ENCODE measurements at places on chromosomes 5 and 9.

DNA sequence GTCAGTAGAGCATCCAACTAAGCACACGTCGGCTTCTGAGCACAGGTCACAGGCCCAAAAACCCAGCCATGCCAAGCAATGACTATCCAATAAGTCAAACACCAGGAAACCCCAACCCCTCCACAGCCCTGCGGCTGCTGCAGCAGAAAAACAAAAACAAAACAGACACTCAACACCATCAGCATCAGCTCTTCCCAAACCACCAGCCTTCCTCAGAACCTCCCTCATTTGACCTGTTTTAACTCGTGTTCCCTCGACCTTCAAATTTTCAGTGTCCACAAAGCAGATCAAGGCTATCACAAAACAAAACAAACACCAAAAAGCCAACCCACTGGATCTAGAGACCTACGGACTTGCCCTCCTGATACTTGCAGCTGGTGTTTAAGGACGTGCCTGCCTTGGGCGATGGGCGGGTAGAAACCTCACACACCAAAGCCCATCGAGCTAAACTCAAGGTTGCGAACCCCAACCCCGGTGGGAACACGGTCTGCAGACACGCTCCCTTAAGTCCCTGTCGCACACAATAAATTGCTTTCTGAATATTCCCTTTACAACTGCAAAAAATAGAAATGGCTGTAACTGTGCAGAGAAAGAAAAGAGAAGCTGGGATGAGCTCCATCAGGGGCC lies 247.1 kb upstream of the ANKRD55 start:
- DNase-seq, result no peak

GRCh38 chr5:33232731-33233505 lies 207.8 kb upstream of the TARS1 start:
- no peak for DNase-seq

DNA sequence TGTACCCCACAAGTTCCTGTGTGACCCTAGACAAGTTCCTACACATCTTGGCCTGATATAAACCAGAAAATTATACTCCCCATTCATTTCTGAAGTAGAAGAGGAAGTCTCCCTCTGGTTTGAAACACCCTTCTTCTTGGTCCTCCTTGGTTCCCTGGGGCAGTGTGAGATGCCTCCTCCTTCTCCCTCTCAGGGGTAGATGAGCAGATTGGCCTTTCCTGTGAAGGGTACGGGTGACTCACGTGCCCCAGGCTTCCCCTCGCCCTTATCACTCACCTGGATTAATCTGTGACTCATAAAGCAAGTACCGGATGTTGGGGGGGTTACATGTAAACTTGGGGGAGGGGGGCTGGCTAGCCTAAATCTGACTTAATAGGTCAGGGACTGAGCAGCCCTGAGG lies 11.1 kb upstream of the AQP3 start:
- DNase-seq, result no peak

DNA sequence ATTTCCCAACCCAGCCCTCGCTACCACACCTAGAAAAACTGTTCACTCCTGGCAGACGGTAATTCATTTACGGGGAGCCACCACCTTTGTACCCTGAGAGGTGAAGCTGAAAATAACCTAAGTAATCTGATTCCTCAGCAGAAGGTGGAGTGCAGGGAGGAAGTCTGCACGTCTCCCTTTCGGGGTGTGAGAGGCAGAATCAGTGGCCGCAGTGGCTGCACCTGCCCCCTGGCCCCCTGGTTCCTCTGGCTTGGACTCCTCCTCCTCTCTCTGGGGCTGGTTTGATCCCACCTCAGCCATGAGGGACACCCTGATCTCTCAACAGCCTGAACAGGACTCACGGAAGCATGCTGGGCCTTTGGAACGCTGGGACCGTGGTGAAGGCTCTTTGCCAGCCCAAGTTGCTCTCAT lies 10.5 kb downstream of the TMEM174 start:
- no peak for DNase-seq

GRCh38 chr9:134419684-134420076 lies 93.4 kb downstream of the RXRA start:
- DNase-seq, result peak; percentile 39

- no peak for DNase-seq
These were observed 117.8 kb upstream of the MINAR2 start for GRCh38 chr5:129630101-129630500.

GRCh38 chr9:81804306-81804705 lies 115.0 kb upstream of the TLE1 start:
- no peak for DNase-seq

DNA sequence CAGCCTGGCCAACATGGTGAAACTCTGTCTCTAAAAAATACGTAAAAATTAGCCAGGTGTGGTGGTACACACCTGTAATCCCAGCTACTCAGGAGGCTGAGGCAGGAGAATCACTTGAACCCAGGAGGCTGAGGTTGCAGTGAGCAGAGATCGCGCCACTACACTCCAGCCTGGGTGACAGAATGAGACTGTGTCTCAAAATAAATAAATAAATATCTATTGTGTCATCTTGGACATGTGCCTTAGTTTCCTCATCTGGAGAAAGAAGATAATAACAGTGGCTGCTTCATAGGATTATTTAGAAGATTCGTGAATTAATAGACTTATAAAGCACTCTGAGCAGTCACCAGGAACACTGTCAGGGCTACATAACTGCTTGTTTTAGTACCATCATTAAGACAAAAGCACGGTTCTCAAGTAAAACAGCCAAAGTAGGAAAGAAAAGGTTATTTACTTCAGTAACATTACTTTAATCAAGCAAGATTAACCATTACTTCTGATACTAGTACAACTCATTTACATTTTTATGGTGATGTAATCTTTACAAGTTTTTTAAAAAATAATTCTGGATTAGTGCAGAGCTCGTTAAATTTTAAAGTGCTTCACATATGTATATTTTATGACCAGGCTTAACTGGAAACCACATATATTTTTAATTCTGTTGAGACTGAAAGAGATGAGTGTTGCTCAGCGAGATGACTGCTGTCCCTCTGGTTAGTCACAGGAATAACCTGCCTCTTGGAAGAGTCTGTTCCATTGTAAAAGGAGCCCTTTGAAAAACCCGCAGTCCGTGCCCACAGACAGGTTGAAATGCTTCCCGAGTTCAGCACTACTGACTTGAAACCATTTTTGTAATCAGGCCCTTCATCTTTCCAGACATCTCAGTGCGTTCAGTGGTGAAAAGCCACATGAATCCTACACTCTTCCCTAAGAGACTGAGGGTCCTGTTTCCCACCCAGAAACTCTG lies 36.7 kb downstream of the ANKH start:
- no peak for DNase-seq

DNA sequence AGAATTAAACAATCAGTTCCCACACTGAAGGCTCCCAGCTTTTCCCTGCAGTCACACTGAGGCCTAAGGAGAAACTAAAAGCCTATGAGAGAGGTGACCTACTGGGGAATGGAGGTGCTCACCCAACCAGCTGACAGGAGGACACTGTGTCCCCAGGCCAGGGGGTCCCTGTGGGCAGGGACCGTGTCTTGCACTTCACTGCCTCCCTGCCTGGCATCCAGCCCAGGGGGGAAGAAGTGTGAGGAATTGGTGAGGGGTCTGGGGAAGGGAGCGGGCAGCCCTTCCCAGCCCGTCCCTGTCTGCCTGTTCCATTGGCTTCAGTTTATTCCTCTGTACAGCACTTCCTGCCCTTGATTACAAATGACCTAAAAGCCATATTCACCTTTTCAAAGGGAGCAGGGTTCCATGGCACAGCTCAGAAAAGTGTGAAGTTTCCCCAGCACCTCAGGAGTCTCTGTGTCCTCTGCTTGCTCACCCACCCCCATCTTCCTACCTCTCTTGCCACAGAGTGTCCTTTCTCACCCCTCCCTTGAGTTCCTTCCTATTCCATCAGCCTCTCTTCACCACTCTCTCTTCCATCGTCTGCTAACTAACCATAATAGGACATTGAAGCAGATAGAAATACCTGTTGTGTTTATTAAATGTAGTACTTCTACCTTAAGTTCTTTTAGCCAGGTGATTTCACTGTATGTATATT lies 12.9 kb downstream of the OTULINL start:
- DNase-seq, result peak; percentile 9
